Hypothalamus (tissue), 51 donors: ENCODE measurements at places on chromosomes 1 and 21.

DNA sequence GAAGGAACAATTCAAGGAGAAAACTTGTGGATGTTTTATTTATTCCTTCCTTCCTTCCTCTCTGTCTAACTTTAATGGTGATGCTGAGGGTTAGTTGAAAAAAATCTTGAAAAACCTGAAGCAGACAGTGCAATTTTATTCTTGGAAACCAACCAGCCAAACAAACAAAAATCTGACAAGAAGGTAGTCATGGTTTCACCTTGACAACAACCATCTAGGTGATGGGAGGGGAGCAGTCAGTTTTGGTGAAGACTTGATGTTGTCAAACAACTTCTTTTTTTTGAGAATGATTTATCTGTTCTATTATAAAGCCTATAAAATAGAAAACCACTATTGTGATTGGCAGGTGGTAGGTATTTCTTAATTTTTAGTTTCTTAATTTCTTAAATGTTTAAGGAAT is 92.4 kb upstream of the GPR88 start:
- no peak for DNase-seq

- no peak for DNase-seq
These were observed 149.1 kb downstream of the RWDD3 start for GRCh38 chr1:95383111-95383510.

- no peak for DNase-seq
These were observed 172.5 kb downstream of the TRABD2B start for GRCh38 chr1:47824716-47825115.

DNA sequence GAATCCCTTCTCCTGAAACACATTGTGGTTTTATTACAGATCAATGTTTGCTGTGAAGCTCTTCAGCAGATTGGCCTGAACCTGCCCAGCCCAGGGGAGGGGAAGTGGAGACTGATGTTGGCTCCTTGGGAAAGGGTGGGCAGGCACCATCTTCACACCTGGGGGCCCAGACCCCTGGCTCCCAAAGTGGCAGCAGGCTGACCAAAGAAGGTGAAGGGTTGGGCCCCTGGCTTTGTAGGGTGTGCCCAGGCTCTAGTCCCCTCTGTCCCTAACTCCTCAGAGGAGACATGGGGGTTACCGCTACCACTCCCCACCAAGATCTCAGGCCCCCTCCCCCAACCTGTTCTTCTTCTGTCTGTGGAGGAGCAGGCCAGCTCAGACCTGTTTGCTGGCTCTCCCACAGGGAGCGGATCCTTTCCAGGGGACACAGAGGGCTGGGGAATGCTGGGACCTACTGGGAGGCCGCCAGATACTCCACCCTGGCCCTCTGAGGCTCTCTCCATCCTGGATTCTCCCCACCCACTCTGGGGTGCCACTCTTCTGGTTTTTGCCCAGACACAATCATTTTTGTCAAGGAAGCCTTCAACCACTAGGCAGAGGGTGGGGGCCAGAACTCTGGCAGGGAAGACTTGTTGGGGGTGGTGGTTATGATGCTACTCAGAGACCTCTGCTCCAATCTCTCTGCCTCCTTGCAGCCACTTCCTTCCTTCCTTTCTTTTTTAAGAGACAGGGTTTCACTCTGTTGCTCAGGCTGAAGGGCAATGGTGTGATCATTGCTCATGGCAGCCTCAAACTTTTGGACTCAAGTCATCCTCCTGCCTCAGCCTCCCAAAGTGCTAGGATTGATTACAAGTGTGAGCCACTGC is 5.0 kb upstream of the EFNA3 start:
- DNase-seq: no peak

DNA sequence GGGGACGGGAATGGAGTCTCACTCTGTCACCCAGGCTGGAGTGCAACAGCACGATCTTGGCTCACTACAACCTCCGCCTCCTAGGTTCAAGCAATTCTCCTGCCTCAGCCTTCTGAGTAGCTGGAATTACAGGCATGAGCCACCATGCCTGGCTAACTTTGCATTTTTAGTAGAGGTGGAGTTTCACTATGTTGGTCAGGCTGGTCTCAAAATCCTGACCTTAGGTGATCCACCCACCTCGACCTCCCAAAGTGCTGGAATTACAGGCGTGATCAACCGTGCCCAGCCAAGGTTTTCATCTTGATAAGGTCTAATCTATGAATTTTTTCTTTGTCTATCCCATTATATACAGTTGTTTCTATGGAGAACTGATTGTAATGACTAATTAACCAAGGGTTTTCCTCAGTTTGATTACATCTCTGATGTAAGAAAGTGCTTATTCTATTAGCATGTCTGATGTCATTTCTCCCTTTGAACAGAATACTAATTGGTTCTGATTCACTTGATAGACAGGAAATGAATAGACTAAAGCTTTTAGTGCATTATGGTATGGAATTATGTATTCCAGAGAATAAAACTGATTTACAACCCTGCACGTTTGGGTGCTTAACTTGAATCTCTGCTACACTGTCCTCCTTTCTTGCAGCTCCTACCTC is 11.9 kb downstream of the PACC1 start:
- no peak for DNase-seq

GRCh38 chr1:154839691-154840090 is 30.4 kb downstream of the KCNN3 start:
- no peak for DNase-seq

DNA sequence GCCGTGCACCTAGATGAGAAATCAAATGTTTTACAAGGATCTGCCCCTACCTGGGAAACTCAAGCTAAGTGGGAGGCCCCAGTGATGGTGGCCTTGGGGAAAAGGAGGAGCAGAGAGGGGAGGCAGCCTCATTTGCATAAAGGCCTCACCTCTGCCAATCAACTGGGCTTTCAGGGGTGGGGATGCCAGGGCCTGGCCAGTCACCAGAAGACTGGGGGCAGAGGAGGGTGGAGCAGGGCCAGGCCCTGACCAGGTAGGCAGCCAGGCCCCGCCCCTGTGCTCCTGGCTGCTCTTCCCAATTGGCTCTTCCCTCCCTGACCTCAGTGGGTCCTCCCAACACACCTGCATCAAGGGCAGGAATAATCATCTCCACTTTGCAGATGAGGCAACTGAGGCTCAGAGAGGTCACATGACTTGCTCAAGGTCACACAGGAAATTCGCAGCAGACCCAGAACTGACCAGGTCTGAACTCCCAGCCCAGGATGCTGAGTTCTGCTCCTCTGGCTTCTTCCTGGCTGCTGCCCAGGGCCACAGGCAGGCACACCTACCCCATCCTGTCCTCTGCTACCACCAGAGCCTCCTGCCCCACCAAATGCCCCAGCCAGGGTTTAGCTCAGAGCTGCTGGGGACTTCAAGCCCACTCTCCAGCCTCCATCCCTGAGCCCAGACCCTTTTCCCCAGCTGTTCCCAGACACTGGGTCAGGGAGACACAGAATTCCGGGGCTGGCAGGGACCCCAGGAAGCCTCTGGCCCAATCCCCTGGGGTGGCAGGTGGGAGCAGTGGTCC is 677.9 kb downstream of the MATN1 start:
- DNase-seq: no peak

DNA sequence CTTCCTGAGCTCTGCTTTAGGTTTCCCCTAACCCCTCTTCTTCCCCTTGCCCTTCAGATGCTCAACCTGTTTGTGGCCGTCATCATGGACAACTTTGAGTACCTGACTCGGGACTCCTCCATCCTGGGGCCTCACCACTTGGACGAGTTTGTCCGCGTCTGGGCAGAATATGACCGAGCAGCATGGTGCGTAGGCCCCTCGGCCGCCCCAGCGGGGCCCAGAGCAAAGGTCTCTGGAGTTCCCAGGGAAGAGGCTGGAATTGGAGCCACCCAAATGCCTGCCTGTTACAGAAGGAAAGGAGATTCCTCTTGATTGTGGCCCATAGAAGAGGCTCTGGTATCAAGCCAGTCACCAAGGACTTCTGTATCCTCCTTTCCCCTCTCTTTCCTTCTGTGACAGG is 285.5 kb downstream of the ZNF648 start:
- DNase-seq: no peak

GRCh38 chr1:34965597-34965996 is 19.6 kb downstream of the TMEM35B start:
- DNase-seq: no peak

DNA sequence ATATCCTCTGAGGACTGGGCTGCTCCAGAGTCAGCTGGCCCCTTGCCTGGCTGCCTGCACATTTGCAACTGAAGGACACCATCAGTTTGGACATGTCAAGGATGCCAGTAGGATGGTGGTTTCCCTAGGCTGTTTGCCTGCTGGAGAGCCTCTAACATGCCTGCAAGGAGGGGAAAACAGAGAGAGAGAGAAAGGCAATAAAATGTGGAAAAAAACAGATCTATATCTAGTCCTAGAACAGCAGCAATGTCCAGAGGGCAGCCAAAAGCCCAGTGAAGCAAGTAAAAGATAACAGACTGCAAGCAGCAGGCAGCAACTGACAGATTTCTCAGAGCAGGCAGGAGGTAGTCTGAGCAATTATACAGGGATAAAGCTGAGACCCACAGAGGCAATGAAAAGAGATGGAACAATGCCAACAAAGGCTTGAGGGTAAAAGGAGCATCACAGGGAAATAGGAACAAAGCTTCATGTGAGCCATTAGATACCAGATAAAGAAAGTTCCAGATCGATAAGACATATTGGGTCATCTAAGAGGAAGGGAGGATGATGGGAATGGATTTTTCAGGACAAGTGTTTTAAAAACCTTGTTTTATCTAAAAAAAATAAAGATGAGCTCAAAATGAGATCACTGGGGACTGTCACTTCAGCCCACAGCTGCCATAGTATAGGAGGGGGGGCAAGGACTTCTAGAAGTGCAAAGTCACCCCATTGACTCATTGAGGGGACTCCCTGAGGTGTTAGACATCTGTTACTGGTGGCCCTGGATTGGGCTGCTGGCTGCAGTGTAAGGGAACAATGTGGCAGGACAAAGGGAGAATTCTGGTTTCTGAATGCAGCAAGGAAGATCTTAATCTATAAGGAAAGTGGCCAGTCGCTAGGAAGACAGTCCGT is 38.6 kb upstream of the GADD45A start:
- no peak for DNase-seq

- no peak for DNase-seq
These were observed 485.9 kb downstream of the LMO4 start for GRCh38 chr1:87814573-87814972.

- DNase-seq: no peak
These were observed 1245.1 kb upstream of the ADGRL4 start for GRCh38 chr1:80251591-80251990.

DNA sequence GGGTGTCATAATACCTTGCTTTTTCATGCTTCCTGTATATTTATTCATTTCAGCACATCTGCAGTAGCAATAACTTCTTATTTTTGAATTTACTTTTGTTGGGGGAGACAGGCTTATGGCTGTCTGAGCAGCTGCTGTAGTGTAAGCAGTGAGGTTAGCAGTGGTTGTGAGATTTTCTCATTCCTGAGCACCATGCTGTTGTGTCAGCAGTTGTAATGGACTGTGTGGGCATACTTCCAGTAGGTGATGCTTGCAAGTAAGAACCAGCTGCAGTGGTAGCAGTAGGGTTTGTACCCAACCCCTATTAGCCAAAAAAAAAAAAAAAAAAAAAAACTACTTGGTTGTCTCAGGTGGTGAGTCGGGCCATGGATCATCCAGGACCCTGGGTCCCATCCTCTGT is 311.6 kb downstream of the NUF2 start:
- no peak for DNase-seq
